Occipital lobe (tissue), 3 donors: ENCODE measurements at places on chromosomes 4 and X. TPM values are rescaled to one million over a fixed set of nuclear protein-coding genes. Genes with fewer than 3 reads are reported as not detected.

The MAPK10 gene
- 265 TPM for total RNA-seq

The BANK1 gene
- total RNA-seq: 0.16 TPM

The OTUD6A gene
- total RNA-seq: not detected

- no peak for DNase-seq
Measured at GRCh38 chr4:48504026-48504330, 13.9 kb downstream of the ZAR1 start.

DNA sequence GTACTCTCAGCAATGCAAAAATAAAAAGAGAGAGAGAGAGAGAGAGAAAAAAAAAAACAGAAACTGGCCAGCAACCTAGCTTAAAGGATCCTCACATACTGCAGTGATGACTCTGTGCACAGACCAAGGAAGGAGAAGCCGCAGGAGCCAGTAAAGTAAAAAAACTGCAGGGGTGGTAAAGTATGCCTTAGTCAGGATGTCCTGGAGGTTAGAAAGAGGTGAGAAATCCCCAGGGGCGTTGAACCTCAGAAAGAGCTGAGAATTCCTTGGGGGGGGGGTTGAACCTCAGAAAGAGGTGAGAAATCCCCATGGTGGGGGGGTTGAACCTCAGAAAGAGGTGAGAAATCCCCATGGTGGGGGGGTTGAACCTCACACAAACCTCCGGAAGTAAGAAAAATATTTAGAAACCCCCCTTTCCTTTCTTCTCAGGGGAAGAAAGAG is 48.0 kb downstream of the MAGEA9 start:
- DNase-seq: no peak

DNA sequence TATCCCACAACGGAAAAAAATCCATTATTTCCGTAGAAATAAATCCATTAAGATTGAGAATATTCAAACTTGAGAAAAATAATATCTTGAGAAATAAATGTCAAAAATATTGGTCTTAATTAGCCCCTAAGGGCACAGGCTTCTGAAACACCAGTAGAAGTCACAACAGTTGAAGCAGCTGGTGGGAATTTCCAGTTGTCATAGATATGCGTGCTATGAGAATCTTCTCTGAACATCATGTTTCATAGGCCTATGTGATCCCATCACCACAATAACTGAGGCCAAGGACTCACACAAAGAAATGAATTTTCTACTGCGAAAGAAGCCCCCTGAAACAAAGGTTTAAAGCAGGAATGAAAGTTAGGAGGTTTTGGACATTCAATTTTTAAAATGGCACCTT is 292.0 kb downstream of the DTHD1 start:
- no peak for DNase-seq

GRCh38 chrX:105190252-105190853 is 30.1 kb downstream of the TEX13A start:
- DNase-seq: no peak

DNA sequence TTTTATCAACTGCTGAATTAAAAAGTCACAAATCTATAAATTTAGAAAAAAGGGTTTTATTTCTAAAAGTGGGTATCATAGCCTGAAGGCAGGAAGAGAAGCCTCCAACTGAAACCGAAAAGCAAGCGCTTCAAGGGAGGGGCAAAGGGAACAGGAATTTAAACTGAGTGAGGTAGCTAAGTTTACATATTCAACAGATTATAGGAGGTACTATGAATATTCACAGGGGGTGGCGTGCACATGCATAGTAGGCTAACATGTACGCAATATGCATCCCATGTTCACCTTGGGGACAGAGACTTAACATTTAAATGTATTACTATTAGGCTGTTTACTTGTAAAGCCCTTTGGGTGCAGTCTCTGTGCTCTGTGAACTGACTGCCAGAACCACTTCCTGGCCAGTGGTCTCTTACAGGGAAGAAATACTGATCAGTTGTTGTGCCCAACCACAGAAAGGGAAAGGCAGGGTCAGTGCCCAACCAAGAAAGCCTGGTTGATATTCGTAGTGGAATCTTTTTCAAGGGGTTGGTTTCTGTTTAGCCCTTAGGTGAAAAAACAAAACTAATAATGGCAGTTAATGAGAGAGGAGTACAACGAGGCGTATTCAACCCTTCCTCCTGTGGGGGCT is 168.7 kb upstream of the GALNTL6 start:
- DNase-seq: no peak

GRCh38 chr4:118757761-118758251 is 72.6 kb downstream of the METTL14 start:
- no peak for DNase-seq

DNA sequence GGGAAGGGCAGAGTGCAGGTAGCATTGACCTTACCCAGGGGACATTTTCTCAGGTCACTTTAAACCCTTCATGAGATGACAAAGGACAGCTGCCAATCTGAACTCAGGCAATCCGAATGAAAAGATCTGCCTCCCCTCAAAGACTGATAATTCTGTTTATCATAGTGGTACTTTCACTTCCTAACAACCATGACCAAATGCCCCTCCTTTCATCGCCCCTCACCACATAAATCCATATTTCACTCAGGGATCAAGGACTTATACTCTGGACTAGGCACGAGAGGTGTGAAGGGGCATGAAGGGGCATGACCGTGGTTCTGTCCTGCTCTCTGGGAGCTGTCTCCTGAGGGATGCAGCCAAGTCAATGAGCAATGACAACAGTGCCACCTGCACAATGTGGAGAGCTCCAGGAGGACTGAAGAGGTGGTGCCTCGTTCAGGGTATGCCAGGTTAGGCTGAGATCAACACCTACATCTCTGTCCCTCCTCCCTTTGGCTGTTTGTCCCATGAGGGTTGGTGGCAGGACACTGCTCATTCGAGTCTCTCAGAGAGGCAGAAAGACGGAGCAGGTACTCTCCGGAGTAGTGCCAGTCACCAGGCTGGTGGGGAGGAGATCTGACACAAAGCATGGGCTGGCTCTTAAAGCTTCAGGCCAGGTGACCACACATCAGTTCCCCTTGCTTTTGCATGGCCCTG is 12.5 kb downstream of the HS3ST1 start:
- no peak for DNase-seq

DNA sequence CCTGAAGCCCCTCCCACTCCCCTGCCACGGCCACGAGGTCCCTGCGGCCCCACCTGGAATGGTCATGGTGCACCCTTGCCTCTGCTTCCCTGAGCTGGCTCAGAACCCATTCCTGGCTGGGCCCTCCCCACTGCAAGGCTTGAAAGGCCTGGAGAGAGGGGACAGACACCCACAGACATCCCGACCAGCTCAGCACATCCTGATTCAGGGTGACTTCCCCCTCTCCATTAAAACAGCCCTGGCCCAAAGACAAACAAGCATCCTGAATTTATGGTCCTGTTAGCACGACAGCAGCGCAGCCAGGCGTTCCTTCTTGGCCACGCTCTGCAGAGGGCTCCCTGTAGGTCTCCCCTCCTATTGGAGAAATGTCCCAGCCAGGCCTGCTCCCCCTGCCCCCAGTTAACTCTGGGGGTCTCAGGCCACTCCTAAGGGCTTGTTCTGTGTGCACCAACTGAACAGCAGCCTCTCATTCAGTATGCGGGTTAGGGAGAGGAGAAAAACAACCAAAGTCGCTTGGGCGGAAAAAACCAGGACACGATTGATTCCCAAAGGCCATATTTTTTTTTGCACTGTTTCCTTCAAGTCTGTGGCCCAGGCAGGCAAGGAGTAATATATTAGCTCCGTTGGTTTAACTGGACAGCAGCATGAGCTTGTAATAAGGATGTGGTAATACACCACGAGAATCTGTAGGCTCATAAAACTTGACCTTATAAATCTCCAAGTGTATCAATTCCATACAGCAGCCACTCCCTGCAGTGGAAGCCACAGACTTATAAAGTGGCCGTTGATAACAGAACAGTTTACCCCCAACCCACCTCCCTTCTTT is 106.7 kb upstream of the MSX1 start:
- no peak for DNase-seq

DNA sequence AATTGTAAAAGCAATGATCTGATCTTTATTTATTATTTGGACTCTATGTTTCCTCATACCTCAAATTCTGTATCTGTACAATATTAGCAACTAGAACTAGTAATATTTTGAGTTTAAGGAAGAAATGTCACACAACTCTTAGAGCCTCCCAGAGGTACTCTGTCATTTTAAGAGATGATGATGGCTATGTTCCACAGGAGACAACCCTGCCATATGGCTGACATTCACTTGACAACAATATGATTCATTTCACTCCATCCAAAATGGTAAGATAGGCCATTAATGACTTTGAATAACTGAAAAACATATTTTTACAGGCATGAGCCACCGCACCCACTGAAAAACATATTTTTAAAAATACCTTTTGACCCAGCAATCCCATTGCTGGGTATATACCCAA is 190.3 kb downstream of the MAML3 start:
- no peak for DNase-seq

GRCh38 chrX:5708251-5708650 is 520.4 kb downstream of the NLGN4X start:
- DNase-seq: no peak

DNA sequence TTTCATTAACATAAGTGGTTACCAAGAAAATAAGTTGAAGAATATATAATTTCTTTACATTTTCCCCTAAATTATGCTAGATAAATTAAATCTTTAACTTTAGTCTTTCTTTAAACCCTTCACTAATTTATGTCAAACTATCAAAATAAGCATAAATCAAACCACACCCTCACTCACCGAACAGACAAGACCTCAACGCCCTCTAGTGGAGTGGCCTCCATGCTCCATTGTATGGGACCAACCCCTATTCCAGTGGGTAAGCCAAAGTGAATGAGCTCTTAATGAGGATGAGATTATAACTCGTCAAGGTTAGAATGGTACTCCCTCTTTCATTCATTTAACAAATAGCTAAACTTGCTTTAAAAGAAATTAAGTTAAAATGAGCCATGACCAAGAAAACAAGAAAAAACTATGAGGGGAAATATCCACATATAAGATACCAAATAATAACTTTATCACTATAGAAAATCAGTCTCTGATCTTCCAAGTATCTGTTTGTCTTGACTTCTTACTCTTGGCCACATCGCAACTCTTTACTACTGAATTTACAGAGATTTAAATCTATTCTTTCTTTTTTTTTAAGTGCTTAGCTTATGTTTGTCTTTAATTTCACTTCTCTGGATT is 15.6 kb upstream of the BBS12 start:
- peak; percentile 7 for DNase-seq
